Germinal center (tissue), 1 donor: ENCODE measurements at places on chromosomes 5 and 9.

DNA sequence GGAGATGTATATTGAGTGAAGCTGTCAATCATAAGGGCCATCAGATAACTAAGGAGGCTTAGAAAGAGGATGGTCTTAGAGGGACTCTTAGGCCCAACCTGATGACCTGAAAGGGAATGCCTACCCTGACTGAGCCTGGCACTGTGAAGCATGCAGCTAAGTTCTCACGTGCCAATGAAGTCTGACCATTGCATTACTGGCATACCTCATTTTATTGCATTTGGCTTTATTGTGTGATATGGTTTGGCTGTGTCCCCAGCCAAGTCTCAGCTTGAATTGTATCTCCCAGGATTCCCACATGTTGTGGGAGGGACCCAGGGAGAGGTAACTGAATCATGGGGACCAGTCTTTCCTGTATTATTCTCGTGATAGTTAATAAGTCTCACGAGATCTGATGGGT lies 421.6 kb upstream of the SGCD start:
- no peak for DNase-seq

GRCh38 chr5:137486707-137487106 lies 12.4 kb downstream of the SPOCK1 start:
- no peak for DNase-seq

GRCh38 chr5:125424402-125425141 lies 678.1 kb upstream of the ZNF608 start:
- no peak for DNase-seq

- peak; percentile 20 for DNase-seq
Measured at GRCh38 chr5:91419571-91420537, 36.7 kb upstream of the ARRDC3 start.

DNA sequence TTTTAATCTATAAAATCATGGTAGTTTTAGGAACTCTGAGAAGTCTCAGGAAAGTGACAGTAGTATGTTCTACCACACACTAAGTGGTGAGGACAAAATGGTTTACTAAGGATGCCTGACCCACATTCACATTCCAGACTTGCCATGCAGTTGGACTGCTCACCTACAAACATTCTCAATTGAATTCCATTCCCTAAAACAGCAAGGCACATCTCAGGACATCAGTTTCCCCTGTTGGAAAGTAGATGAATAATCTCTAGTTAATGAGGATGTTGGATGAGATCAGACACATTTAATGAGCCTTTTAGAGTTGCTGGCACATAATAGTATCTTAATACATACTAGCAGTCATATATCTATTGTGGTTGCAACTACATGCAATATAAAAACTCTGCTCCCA lies 76.6 kb downstream of the ZNF618 start:
- DNase-seq: no peak

DNA sequence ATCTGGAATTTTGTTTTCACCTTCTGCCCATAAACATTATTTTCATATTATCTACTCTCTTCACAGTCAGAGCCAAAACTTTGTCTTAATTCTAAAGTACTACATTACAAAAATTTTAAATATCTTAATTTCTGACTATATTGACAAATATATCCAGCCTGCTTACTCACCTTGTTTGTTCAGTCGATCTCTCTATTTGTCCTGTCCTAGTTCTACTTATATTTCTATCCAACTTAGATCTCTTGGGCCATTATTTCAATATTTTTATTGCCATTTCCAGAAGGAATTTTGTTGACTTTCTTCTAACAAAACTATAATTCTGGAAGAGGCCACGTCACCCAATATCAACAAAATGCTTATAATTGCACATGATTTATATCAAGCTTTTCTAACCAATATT lies 652.8 kb upstream of the CTNND2 start:
- DNase-seq: no peak

- DNase-seq: no peak
Measured at GRCh38 chr5:124843596-124843899, 97.1 kb upstream of the ZNF608 start.

DNA sequence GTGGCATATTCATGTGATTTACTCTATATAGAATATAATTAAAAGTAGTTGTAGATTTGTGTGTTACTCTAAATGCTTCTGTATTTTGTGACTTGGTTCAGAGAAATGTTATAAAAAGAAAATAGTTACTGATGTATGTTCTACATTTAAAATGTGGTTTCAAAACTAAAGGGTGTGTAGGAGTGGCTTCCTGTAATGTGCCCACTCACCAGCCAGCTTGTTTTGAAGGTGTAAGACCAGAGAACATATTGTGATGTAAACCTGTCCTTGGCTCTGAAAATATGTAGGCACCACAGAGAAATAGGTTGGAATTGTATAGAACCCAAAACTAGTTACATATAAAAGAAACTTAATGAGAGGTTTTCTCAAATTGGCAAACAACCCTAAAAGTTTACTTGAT lies 51.2 kb upstream of the ARRDC3 start:
- no peak for DNase-seq

GRCh38 chr5:71782771-71783770 lies 64.0 kb downstream of the CARTPT start:
- DNase-seq: peak; percentile 37

GRCh38 chr5:129905473-129906176 lies 1.4 kb downstream of the CHSY3 start:
- no peak for DNase-seq

DNA sequence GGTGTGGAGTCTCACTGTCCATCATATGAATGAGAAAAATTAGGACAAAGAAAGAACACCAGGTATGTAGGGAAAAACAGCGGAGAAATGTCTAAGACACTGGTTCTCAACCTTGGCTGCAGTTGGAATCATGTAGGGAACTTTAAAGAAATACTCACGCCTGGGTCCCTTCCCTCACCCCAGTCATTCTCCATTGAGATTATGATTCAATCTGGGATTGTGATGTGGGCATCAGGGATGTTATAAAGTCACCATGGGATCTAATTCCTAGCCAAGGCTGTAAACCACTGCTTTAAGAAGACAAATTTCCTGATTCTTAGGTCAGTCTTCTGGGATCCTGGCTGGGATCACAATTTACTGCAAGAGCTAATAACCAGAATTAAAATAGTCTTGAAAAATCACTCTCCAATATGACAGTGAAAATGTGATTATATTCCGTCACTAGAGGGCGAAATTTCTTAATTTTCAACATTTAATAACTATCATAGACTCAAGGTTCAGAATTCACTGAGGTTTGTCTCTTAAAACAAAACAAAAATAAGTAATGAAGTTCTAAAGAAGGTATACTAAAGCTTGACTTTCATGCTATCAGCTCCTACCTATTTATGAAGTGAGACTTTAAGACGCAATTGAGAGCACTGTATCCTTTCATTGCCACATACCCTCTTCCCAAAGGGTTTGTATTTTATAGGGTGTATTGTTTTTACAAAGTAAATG lies 60.5 kb downstream of the GLDC start:
- DNase-seq: no peak

- no peak for DNase-seq
Measured at GRCh38 chr9:137880160-137880975, 2.8 kb downstream of the CACNA1B start.

DNA sequence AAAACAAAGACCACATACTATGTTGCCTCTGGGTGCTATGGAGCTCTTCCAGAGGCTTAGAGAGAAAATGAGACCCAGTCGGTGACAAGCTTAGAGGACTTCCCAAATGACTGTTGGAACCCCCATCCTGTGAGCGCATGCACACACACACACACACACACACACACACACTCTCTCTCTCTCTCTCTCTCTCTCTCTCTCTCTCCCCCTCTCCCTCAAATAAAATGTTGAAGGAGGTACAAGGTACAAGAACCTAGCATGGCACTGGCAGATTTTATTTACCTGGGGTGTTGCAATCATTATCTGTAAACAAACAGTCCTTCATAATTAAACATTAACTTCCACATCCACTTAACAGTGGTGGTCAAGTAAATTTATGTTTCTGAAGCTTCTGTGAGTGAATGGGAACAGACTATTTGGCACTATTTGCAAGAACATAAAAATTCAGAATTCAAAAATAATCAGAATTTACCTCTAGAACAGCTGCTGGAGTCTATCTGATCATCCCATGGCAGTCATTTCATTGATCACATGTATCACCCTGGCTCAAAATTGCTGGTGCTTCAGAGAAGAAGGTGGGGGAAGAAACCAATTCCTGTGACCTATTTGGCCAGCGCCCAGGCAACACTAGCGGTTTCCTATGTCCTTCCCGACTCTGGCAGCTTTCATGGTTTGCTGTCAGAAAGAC lies 24.9 kb downstream of the TRPM3 start:
- no peak for DNase-seq

DNA sequence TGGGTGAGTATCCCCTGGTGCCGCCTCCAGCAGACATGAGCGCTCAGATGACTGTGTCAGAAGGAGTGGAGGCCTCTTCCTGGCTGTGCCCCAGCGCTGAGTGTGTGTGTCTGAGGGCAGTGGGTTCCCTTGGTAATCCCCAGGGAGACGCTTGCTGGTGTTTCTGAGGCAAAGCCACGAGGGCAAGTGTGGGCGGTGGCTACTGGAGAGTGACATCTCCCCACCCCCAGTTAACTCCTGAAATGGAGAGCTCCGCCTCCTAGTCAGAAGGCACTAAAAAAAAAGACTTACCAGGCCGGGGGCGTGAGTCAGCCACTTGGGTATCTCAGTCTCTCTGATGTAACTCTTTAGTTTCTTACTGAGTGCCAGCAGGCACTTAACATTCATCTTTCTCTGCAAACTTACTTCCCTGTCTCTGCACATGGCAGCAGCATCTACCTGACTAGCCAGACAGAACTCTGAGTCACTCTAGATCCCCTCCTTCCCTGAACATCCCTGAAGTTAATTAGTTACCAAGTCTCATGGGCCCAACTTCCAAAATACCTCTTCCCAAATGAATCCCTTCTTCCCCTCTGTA lies 19.3 kb downstream of the ORM2 start:
- peak; percentile 85 for DNase-seq

DNA sequence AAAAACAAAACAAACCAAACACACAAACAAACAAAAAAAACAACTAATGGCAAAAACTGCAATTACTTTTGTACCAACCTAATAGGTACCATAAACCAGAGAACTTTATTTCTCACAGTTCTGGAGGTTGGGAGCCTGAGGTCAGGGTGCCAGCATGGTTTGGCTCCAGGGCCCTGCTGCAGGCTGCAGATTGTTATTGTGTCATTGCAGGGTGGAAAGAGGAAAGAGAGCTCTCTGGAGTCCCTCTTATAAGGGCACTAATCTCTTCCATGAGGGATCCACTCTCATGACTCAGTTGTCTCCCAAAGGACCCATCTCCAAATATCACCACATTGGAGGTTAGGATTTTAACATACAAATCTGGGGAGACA lies 64.9 kb upstream of the CPEB4 start:
- no peak for DNase-seq

DNA sequence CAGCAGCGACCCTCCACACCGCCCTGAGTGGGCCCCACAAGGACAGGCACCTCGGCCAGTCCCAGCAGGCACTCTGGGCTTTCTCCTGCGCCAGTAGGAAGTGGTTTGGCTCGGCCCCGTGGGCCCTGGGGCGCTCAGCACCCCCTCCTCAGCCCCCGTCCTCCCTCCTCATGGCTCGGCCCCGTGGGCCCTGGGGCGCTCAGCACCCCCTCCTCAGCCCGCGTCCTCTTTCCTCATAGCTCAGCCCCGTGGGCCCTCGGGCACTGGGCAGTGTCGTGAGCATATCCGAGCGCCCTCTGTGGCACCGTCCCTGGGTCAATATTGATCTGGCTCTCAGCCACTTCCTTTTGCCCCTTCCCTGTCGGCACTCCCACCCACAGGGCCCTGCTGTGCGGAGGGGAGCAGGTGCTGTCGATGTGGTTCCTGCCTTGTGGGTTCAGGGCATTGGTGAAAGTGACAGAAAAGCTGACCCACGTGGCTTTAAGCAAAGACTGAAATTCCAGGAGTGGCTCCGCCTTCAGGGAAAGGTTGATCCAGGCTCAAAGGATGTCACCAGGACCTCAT lies 5.5 kb upstream of the SCGB3A1 start:
- no peak for DNase-seq

DNA sequence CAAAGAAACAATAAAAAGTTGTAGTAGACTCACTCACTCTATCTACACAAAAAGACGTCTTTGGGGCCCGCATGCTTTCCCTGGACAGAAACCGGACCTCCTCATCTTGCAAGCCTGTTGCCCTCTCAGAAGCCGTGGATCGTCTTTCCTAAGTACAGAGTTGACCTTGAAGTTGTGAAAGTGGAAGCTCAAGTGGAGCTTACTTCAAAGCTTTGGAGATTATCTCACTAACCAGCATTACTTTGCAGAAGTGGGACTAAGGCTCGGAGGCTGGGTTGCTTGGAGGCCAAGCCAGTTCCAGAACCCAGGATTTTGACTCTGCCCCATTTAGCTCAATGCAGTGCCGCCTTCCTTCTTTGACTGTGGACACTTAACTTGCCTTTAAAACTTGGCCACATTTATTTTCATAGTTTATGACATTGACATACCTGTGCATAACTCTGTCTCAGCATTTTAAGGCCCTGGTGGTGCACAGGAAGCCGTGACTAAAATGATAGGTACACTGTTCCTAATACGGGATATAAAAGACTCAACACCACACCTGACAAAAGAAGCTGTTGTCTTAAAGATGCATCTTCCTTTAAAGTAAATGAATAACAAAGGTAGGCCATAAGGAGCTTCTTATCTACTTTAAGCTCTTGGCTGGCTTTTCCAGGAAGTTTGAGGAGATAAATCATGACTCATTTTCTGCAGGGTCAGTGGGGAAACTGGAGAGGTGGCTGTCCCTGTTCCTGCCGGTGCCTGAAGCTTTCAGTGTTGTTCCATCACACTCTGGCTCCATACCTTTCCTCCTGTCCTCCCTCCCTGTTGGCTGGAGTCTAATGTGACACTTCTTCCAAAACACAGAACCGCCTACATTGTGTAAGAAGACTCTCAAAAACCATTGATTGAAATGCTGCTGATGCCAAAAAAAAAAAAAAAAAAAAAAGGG lies 10.7 kb downstream of the SLC25A25 start:
- DNase-seq: no peak

DNA sequence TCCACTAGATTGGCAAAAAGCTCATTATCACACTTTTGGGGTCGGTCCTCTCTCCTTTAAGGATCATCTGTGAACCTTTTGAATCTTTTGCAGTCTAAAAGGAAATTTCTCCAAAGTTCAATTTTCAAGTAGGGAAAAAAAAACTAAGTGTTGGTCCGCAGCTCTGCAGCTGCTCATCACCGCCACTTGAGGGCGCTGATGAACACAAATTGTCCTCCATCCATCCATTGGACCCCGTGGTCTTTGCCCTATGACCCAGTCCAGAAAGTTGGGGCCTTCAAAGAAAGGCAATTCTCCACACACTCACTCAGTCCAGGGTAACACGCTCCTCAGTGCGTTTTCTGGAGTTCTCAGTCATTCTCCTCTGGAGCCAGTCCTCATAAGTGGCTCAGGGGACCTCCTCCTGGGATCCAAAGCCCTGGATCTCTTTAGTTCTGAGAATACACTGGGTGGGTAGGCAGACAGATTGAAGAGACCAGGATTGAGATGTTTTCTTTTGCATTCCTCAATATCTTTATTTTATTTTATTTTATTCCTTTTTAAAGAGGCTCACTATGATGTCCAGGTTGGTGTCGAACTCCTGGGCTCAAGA lies 63.6 kb upstream of the SLC28A3 start:
- peak; percentile 32 for DNase-seq
